Activated CD8-positive, alpha-beta T cell treated with anti-CD3 and anti-CD28 coated beads for 36 hours (primary cell): ENCODE measurements at places on chromosomes 11 and 22. TPM values are rescaled to one million over a fixed set of nuclear protein-coding genes. Genes with fewer than 3 reads are reported as not detected.

- DNase-seq: no peak
Measured at GRCh38 chr11:127119356-127119755, 118.8 kb upstream of the KIRREL3 start.

- DNase-seq: peak; percentile 87
Measured at GRCh38 chr22:20551805-20552442, 44.5 kb downstream of the MED15 start.

DNA sequence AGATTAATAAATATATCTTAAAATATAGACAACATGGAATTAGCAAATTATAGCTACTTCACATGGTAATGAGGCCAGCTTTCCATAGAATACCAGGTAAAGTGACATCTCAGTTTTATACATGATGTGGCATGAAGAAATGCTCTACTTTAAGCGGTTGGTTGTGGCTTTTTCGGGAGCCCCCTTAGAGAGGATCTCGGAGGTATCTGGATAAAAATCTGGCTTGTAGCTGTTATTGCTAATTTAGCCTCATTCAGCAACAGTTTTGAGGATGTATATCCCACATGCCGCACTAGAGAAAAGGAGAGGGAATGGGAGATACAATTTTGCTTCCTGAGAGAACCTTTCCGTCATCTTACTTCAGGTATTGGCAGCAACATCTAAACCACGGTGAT, 24.0 kb upstream of the TOP3B start:
- DNase-seq: no peak

DNA sequence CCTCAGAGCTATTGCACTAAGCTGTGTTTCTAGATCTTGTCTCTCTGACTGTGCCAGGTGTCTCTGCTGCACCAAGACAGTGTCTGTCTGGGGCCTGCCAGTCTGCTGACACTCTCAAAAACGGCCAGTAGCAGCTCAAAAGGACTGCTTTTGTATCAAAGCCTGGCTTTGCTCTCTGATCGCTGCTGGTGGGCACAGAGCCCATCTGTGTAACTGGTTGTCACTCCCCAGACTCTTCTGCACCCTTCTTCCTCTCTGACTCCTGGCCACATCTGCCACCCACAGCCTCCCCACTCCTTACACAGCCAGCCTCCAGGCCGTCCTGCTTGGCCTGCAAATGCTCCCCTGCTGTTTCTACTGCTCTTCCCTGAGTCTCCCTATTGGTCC, 26.5 kb downstream of the MED15 start:
- no peak for DNase-seq

- no peak for DNase-seq
Measured at GRCh38 chr11:27404427-27404826, 41.4 kb upstream of the CCDC34 start.

DNA sequence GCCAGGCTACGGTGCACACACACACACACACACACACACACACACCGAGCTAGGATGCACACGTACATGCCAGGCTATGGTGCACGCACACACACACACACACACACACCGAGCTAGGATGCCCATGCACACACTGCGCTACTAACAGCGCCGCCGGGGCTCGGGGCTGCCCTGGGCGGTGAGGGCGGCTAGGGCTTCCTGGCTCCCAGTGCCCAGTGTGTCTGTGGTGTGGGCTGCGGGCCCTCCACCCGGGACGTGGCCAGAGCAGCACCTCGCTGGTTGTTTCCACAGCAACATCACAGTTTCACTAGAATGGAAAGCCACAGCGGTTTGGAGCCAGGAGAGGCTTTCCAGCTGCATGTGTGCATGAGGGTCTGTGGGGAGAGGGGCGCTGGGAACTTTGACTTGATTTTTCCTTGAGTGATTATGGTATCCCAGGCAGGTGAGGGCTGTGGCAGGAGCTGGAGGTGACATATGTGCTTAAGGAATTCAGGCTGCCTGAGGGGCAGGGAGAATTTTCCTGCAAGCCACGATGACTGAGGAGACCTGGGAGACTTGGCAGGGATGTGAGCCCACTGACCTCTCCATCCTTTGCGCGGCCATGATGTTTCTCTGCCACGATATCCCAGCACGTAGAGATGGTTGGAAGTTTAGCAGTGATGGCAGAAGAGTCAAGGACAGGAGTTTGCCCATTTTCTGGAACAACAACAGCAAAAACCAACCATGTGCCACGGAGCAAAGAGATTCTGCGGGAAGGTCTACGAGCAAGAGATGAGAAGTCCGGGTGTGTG, 195.9 kb downstream of the SNX19 start:
- no peak for DNase-seq

DNA sequence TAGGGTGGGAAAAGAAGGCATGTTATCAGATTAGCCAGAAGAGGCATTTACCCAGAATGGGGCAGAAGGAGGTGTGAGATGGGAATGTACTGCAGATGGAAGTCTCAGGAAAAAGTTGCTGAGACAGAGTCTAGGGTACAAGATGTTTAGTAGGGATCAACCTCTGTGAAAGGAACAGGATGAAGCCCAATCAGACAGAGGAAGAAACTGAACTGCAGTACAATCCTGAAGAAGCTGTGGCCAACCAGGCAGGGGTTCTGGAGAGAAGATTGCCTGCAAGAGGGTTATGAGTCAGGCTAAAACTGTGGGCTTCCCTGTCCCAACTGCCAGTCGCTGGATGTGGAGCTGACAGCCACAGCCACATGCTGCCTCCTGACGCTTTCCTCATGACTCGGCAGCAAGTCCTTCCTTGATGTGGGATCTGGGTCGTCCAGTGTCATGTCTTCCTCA, 64.0 kb downstream of the CWC15 start:
- no peak for DNase-seq

DNA sequence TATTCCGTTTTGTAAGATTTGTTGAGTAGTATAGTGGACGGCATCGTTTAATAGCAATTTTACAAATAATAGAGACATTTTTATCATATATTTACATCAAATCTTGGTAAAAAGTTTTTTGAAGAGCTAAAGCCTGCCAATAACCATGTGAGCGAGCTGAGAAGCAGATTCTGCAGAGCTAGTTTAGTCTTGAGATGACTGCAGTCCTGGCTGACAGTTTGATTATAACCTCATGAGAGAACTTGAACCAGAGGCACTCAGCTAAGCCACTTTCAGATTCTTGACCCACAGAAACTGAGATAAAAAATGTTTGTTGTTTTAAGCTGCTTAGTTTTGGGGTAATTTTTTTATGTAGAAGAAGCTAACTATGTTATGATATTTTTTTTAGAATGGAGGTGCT, 78.9 kb downstream of the PDE3B start:
- no peak for DNase-seq

DNA sequence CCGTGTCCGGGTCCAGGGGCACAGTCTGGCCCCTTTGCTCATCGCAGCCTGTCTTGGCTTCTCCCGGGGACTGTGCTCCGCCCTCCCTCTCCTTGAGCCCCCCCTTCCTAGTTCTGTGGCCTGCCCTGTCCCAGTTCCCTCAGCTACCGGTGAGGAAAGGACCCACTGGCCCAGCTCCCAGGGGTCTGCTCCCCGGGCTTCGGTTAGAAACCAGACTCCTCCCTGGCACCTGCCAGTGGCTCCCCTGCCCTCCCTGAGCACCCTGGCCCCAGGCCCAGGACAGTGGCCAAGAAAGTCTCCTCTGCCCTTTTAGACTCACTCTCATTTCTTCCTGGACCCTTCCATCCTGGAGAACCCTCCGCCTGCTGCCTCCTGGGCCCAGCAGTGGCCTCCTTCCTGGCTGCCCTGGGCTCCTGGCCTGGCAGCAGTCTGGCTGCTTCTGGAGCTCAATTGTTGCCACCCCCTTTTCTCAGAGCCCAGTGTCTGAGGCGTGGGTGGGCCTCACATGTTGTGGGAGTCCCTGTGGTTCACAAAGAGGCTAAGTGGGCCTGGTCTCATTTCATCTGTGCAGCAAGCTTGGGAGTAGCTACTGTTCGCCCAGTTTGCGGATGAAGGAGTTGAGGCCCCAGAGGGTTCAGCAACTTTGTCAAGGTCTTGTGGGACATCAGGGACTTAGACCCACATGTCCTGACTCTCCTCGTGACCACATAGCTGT, 12.6 kb downstream of the PRDM11 start:
- no peak for DNase-seq

DNA sequence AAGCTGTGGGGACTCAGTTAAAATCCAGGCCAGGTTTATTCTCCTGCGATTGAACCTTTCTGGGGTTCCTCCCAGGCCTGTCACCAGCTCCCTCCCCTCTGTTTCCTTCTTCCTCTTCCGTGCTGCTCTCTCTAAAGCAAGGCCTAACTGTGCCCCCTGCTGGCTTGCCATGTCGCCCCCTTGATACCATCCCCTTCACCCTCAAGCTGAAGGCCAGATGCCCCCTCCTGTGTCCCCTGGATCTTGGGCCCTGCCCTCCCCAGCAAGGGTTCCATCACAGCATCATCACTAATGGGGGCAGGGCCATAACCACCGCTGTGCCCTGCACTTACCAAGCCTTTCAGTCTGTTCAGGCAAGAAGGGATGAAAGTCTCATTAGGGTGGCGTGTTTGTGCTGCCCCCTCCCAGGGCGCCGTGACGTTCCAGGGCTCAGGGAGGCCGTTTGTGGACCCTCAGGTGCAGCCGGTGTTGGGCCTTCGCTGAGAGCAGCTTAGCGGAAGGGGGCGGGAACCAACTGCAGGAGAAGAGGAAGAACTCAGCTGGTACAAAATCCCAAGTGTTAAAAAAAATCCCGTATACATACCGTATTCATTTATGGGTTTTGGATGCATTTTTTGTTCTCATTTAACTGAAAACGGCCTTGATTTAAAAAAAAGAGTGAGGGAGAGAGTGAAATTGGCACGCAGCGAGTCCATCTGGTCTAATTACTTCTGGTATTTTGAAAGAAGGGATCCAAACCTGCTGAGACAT, 69.9 kb downstream of the MPPED1 start:
- peak; percentile 61 for DNase-seq

Gene SEPTIN3
- total RNA-seq: 0.36 TPM

Gene PTPRCAP
- total RNA-seq: 107 TPM

Gene SWAP70
- total RNA-seq: 8.9 TPM

Gene SMTN
- 36.3 TPM for total RNA-seq

Gene PRG3
- total RNA-seq: not detected

Gene BTG4
- 0.36 TPM for total RNA-seq
